Activated T-cell treated with anti-CD3 and anti-CD28 coated beads, Interleukin-2, amount 50 U/mL, for 4 hours (primary cell): ENCODE measurements at places on chromosomes 2 and 18.

- DNase-seq: no peak
Observed at GRCh38 chr2:240948086-240948485, 42.0 kb downstream of the CROCC2 start.

DNA sequence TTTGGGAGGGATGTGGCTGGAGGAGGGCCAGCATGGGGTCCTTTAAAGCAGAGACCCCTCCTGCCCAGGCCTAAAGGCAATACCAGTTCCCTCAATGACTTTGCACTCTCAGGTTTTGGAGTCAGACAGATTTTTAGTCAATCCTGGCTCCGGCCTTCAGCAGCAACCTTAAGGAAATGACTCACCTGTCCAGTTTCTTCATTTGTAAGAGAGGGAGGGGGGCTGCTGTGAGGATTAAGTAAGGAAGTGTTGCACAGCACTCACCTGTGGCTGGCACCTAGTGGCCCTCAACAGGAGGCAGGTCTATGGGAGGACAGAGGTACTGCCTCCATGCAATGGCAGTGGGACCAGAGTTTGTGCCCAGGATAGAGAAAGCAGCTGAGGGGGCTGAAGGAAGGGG is 13.7 kb downstream of the CNGA3 start:
- DNase-seq: no peak

- DNase-seq: no peak
Observed at GRCh38 chr2:70698847-70699246, 69.2 kb downstream of the ADD2 start.

DNA sequence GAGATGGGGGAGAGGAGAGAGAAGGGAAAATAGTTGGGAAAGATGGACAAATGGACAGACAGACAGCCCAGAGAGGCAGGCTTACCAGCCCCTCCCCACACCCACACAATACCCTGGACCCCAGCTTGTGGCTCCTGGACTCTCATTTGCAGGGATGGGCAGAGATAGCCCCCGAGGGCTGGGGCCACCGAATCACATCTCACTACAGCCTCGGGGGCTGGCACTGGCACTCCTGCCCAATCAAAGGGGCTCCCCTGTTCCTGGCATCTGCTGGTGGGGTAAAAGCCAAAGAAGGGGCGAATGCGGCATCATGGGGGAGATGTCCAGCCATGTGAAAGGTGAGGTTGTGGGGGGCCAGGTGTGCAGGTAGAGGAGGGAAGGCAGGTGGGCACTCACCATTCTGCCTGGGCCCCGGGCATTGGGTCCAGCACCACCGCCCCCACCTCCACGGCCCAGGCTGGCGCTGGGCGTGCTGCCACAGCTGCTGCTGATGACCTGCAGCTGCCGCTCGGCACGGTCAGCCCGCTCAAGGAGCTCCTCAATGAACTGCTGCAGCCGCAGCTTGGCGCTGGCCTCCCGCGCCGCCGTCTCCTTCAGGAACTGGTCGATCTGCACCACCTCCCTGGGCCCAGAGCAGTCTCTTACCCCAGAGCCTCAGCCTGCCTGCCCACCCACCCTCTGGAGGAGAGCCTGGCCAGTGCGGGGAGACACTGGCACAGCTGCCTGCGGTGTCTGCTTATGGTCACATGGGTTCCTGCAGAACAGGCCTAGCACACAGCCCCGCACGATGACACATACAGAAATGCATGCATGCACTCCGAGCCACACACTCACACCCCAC is 18.0 kb downstream of the FBXO41 start:
- DNase-seq: no peak
